HepG2 (cell line): ENCODE measurements at places on chromosomes 12 and 14.

DNA sequence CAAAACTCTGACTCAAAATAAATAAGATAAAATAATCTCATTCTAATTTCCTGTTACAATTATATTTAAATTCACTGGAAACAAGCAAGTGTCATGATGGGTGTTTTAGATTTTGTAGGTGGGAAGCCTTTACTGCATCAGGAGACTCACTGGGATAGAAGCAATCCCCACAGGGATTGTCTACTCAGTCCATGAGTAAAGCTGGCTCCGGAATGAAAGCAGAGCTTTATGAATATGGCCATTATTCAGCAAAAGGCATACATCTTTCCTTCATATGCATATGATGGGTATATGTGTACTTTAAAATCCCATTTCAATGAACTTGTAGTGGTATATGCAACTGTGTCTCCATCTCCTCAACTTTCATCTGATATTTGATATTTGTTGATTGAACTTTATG lies 25.4 kb upstream of the PPM1H start:
- DNase-seq, result no peak

GRCh38 chr12:124543590-124544310 lies 23.7 kb downstream of the NCOR2 start:
- DNase-seq, result no peak

DNA sequence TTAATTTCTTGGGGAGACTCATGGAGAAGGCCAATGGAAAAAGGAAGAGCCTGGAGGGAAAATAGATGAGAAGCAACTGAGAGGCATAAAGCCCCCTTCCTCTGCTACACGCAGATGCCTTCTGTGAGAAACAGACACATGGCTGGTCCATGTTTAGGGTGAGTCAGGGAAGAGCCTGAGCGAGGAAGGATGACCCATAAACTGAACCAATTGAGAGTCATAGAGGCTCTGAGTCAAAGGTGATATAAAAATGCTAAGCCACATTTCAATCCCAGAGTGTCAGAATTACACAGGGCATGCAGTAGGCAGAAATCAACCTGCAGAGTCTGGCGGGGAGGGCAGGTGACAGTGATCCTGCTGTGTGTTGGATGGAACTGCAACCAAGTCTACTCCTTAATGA lies 30.1 kb upstream of the NEDD1 start:
- no peak for DNase-seq

- no peak for DNase-seq
Observed at GRCh38 chr14:105421723-105422615, 2.3 kb downstream of the MTA1 start.

GRCh38 chr12:42482748-42483520 lies 106.6 kb downstream of the PRICKLE1 start:
- peak; percentile 24 for DNase-seq

DNA sequence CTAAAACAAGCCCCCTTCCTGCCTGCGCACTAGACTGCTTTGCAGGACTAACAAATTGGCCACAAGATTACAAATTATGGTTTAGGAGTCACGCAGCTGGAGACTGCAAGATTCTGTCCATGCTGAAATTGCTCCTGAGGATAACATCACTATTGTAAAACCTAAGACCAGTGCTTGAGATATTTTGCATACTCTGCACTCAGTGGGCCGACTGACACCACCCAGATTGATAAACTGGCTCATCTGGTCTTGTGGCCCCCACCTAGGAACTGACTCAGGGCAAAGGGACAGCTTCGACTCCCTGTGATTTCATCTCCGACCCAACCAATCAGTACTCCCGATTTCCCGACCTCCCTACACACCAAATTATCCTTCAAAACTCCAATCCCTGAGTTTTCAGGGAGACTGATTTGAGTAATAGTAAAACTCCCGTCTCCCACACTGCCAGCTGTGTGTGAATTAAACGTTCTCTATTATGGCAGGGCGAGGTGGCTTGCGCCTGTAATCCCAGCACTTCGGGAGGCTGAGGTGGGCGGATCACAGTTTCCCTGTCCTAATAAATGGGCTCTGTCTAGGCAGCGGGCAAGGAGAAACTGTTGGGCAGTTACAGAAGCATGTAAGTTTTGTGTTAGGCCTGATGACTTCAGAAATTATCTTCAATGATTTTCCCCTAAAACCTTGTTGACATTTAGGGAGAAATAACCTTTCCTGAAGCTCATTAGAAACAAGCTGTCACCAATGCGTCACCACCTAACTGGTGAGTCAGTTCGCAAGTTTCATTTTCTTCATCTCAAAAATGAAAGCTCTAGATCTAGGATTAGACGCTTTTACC lies 5.3 kb upstream of the UBC start:
- no peak for DNase-seq

DNA sequence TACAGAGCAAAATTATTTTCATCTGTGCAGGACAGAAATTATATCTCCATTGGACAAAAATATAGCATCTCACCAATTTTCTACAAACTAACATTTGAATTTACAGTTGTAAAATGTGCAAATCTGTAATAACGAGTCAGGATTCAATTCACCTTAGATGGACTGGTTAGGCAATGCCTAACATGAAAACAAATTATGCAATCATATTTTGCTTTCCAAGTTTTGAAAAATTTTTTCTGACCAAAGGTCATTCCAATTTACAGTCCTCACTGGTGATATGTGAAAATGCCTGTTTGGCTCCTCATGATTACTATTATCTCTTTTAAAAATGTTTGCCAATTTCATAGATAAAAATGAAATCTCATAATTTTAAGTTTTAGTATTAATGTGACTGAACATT lies 6.5 kb upstream of the CPM start:
- DNase-seq, result no peak

- DNase-seq, result no peak
Observed at GRCh38 chr12:31263661-31264060, 62.3 kb downstream of the SINHCAF start.

DNA sequence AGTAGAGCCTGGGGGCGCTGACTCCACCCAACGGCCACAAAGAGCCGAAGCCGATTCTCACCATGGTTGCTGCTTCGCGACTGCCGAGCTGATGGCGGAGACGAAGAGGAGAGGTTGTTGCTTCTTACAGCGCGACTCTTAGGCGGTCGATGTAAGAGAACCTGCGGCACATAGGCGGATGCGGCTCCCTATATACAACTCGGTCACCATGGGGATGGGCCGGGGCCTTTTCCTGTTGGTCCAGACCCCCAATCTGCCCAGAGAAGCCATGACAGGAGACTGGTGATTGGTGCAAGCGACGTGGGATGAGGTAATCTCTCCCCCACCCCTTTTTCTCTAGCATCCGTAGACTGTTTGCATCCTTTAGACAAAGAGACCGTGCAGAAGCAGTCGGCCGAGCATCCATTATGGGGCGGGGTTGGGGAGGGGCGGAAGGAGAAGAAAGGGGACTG lies at the start of gene TUBA1A:
Gene TUBA1A, minus strand, starts transcription at position 165 of the 452 bp plus-strand sequence. Its CDS starts 101 bp downstream, at position 64.
- peak; percentile 45 for DNase-seq

DNA sequence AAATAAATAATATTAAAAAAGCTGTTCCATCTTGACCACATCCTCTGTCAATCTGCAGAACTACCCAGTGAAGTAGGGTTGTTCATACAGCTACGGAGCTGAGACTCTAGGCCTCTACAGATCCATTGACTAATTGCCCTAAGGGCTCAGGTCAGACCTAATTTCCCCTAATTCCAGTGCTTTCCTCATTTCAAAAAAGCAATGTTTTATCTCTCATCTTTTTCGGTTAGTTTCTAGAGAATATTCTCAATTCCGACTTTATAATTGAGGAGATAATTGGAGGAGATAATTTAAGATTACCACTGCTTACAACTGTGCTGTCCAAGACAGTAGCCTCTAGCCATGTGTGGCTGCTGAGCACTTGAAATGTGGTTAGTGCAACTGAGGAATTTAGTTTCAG lies 167.1 kb downstream of the KIF21A start:
- DNase-seq, result no peak

DNA sequence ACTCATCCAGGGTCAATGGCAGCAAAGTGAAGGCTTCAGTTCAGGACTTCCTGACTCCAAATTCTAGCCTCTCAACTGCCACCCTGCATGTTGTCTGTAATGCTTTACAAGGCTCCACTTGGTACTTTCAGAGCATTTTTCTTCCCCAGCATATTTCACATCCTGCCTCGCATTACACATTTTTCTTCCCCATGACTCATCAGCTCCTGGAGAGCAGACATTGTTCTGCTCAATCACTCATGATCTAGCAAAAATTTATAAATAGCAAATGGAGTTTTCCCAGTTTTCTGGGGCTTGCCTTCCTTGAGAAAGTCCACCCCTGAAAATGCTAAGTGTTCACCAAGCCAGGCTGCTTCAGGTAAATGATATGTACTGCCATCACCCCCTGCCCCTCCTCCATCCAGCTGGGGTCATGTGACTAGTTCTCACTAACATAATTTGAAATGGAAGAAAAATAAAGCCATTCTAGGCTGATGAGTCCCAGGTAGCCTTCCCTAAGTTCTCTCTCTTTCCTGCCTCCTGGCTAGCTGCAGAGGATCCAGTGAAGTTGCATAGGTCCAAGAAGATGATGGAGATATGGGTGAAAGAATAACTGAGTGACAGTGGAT lies 69.4 kb downstream of the ARMH4 start:
- DNase-seq, result no peak

DNA sequence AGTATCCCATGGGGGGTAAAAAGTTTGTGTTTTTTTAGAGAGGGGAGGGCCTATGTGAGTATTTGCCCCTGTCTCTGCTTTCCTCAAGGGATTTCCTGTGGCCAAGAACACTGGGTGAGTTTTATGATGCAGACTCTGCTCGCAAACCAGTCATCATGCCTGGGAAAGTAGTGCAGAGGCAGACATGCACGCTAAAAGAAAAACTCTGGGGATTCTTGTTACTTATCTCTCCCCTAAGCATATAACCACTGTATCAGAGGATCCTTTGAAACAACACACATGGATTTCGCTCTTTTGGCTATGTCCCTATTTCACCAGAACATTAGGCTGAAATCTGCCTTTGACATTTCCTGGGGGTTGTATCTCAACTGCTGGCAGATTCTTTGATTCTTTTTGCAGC lies 1845.8 kb upstream of the SEL1L start:
- no peak for DNase-seq

DNA sequence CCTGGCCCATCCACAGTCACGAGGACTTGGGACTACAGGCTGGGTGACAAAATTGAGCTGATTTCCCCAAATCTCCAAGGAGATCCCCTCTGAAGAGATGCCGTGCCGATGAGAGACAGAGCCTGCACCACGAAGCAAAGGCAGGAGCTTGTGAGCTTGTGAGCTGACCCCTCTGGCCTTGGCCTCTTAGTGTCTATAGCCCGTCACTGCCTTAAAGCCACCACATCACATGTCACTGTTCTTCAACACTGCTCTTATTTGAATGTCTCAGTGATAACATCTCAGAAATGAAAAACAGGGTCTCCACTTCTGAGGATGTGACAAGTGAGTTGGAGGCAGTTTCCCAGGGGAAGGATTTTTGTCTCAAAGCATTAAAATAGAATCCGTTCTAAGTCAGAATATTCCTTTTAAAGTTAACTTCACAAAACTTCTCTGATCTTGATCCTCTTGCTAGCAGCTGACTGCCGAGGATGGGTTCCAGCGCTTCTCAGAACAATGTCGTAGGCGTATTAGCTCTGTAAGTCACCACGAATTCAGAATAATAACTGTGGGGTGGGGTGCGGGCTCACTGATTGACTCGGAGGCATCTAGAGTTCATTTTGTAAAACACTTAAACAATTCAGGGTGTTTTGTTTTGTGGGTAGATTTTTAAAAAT lies 37.5 kb downstream of the CHST11 start:
- no peak for DNase-seq

- DNase-seq, result no peak
Observed at GRCh38 chr12:67482751-67483661, 165.5 kb upstream of the DYRK2 start.

GRCh38 chr14:93533842-93534241 lies 103.1 kb downstream of the UNC79 start:
- DNase-seq, result no peak
